ENCODE measurements at places on chromosomes 4 and X.
A peak's percentile ranks its signal among the peaks of the same experiment; 100 is the strongest.

- no peak for DNase-seq
Measured at GRCh38 chr4:128716338-128716737, 93.2 kb upstream of the JADE1 start.

- no peak for DNase-seq
Measured at GRCh38 chr4:78922207-78922606, 17.0 kb downstream of the PAQR3 start.

- DNase-seq = no peak
Measured at GRCh38 chr4:81494031-81494431, 22.3 kb upstream of the RASGEF1B start.

DNA sequence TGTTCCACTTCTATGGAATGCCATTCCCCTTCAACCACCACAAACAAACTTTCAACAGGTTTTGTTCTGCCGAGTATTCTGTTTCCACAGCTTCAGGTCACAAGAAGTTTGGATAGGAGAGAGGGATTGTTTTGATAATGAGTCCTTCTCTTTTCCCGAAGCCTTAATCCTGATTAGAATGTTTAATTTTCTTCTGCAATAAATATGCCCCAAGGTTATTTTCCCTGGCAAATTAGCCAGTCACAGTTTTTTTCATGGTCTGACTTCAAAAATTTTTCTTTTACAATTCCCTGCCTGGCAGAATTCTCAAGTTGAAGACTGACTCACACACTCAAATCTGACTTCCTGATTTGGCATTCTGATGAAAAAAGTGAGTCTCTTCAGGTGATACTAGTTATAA is 33.1 kb upstream of the EDNRA start:
- DNase-seq = no peak

DNA sequence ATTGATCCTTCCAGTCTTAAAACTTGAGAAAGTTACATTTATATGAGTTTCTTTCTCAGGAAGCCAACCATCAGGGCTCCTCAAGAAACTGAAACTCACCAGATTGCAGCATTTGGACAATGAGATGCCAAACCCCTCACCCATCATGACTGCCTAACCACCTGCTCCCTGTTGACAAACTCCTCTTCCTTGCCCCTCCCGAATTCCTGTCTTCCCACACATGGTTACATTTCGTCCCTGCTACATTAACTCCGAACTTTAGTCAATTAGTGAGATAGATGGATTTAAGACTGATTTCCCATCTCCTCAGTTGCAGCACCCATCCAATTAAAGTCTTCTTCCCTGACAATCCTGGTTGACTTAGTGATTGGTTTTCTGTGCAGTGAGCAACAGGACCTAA is 118.7 kb downstream of the ZNF330 start:
- DNase-seq = no peak

DNA sequence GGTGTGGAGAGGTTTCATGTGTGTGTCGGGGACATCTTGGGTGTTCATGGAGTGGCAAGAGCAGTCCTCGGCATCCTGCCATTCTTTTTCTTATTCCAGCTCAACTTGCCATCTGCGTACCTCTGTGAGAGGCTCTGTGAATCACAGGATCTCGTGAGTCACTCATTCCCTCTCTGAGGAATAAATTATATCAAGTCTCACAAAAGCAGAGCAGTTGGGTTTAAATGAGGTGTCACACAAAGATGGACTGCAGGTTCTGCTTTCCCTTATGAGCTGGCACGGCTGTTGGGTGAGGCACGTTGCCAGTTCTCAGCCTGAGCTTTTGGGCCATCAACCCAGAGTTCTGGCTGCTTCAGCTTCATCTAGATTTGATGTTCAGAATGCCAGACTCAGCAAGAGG is 6.8 kb upstream of the OCIAD2 start:
- DNase-seq = no peak

DNA sequence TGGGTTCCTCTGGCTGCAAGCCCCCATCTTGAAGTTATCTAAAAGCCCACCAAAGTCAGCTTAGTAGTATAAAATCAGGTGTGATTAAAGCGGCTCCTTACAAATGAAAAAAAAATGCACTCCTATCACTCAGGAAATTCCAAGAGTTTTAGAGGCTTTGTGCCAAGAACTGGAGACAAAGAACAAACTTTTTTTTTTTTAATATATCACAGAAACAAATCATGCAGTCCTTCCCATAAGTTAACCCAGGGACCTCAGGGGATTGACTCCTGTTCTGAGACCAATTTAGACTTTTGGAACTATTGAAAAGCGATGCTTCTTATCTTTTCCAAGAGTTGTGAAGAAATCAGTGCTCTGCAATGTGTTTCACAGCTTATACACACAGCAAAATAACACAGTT is 53.6 kb downstream of the HHIP start:
- no peak for DNase-seq

DNA sequence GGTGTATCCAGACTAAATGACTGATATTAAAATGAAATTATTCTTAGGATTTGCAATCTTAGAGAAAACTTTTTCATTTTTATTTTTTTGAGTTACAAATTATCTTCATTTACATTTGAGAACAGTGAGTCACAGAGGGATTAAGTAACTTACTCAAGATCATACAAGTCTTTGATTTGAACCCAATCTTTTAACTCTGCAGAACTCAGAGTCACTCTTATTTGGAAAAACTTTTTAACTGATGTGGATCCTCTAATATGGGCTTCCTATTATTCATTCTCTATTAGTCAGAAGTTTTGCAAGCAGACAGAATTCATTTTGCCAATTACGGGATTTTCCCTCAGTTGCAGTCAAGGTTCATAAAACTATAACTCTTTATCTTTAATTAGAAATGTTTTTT is 20.1 kb downstream of the HPRT1 start:
- no peak for DNase-seq

DNA sequence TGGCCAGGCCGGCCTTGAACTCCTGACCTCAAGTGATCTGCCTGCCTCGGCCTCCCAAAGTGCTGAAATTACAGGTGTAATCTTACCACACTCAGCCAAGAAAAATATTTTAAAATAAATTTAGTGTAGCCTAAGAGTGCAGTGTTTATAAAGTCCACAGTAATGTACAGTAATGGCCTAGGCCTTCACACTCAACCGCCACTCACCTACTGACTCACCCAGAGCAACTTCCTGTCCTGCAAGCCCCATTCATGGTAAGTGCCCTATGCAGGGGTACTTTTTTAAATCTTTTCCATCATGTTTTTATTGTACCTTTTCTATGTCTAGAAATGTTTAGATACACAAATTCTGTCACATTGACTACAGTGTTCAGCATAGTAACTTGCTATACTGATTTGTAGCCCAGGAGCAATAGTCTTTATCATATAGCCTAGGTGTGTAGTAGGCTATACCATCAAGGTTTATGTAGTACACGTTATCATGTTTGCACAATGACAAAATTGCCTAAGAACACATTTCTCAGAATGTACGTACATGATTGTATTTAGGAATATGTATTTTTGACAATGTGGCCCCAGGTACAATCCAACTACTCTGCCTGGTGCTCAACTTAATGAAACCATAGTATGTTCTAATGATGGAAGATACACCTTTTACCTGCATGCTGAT is 455.2 kb downstream of the PCDH7 start:
- no peak for DNase-seq

DNA sequence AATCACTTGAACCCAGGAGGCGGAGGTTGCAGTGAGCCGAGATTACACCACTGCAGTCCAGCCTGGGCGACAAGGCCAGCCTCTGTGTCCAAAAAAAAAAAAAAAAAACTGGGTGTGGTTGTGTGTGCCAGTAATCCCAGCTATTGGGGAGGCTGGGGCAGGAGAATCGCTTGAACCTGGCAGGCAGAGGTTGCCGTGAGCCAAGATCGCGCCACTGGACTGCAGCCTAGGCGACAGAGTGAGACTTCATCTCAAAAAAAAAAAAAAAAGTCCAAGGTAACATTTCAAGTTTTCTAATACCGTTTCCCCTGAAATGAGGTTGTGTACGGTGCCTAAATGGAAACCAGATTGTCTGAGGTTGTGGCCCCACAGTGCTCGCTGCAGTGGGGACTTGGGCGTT is 35.6 kb downstream of the FAM193A start:
- DNase-seq = no peak

GRCh38 chr4:106258145-106259045 is 57.6 kb downstream of the TBCK start:
- no peak for DNase-seq

- DNase-seq = no peak
Measured at GRCh38 chr4:143654571-143654970, 45.9 kb downstream of the FREM3 start.

DNA sequence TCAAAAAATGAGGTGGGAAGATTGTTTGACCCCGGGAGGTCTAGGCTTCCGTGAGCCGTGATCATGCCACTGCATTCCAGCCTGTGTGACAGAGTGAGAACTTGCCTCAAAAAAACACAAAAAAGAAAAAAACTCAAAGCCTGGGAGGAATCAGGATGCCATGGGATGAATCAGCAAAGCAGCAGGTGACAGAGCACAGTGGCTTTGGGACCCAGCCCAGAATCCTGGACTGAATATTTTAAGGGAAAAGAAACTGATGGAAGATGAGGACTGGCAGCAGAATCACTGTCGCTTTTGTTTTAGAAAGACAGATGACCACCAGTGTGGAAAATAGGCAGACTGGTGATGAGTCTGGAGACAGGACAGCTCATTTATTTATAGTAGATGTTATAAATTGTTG is 16.6 kb downstream of the S100G start:
- no peak for DNase-seq

DNA sequence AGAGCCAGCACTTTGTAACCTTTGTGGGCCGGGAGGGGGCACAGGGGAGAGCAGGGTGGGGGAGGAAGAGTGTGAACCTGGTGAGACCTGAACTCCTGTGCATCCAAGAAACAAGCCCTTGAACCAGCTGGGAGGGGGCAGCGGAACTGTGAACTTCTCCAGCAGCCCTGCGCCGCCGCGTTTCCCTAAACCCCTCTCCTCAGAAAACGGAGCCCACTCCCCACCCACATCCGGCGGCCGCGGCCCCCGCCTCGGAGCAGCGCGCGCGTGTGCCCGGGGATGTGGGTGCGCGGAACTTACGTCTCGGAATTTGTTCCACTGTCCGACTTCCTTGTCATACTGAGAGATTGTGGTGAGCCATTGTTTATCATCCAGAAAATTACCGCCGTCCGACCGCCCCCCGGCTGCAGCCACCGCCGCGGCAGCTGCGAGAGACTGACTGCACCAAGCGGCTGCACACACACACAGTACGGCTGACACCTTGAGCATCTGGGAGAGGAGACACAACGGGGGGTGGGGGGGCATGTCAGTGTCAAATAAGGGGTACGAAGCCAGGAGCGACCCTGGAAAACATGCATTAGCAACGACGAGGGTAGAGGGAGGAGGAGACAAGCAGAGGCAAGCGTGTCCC is 494 bp downstream of the SPOCK3 start:
- DNase-seq = peak; percentile 28

DNA sequence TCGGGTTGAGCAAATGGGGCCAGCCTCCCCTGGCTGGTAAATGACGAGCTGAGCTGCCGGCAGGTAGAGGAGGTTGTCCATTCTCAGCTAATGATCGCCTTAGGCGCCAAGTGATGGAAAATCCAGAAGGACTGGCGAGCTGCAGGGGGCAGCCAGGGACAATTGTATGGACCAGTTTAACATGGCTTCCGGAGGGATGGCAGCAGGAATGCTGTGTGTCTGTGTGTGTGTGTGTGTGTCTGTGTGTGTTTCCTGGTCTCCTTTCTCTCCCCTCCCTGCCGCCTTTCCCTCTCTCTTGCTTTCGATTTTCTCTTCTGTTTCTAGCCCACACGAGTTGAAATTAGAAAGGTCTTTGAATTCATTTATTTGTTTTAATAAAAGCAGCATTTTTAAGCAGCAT is 45.2 kb upstream of the BCOR start:
- DNase-seq = no peak

DNA sequence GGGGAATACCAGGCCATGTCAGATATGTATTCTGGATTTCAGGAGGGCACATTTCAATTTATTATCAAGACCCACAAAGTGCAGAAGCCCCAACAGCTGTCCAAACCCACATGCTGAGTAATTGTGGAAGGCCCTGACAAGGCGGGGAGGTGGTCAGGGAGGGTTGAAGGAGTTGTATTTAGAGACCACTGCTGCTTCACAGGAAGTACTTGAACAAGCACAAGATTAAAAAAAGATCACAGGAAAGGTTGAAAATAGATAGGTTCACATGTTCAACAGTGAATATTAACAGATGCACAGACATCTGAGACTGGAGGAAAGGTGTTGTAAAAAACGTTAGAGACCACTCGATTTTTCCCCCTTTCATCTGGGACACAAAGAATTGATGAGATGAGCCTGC is 17.9 kb downstream of the ATP8A1 start:
- DNase-seq = no peak

DNA sequence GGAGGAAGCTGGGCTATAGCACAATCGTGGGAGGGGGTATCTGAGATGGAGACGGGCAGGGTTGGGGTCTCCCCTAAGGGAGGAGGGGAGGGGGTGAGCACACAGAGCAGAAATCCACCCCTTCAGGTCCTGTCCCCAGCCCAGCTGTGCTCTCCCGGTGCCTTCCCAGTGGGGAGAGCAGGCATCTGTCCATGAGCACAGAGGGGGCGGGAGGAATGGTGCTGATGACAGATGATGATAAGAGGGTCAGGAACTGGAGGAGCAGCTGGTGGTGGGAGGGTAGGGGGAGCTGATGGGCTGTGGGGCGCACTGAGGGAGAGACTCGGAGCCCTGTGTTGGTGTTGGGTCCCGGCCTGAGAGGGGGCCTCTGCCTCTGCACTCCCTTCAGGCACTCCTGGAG is 8.6 kb downstream of the ATP2B3 start:
- DNase-seq = no peak

GRCh38 chrX:129843209-129843458 is 552 bp downstream of the ZDHHC9 start:
- DNase-seq = peak; percentile 26

DNA sequence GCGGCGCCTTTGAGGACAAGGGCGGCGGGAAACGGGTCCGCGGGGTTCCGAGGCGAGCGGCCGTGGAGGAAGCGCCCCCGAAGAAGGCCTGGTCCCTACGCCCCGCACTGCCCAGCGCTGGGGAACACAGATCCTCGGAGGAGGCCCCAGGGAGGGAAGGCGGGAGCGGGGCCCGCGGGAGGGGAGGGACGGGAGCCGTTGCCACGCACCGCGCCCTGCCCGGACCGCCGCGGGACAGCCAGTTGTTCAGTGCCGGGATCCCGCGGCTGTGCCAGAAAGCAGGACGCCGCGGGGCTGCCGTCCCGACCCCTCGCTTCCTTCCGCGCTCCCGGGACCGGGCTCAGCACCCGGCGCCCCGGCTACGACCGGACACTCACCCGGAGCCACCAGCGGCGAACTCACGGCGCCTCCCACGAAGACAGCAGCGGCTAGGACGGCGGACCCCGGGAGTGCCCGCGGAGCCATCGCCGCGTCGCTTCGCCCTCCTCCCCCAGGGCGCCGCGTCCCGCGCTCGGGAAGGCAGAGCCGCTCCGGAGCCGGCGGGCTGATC is 278 bp downstream of the RELL1 start:
- DNase-seq = no peak

- no peak for DNase-seq
Measured at GRCh38 chrX:74284391-74284952, 19.5 kb upstream of the ZCCHC13 start.

GRCh38 chrX:37640142-37640541 is 45.4 kb upstream of the XK start:
- no peak for DNase-seq

- DNase-seq = no peak
Measured at GRCh38 chrX:28659269-28659668, 72.0 kb downstream of the IL1RAPL1 start.
